ENCODE measurements at places on chromosomes 13 and 19. TPM values are rescaled to one million over a fixed set of nuclear protein-coding genes. Genes with fewer than 3 reads are reported as not detected.
A peak's percentile ranks its signal among the peaks of the same experiment; 100 is the strongest.

DNA sequence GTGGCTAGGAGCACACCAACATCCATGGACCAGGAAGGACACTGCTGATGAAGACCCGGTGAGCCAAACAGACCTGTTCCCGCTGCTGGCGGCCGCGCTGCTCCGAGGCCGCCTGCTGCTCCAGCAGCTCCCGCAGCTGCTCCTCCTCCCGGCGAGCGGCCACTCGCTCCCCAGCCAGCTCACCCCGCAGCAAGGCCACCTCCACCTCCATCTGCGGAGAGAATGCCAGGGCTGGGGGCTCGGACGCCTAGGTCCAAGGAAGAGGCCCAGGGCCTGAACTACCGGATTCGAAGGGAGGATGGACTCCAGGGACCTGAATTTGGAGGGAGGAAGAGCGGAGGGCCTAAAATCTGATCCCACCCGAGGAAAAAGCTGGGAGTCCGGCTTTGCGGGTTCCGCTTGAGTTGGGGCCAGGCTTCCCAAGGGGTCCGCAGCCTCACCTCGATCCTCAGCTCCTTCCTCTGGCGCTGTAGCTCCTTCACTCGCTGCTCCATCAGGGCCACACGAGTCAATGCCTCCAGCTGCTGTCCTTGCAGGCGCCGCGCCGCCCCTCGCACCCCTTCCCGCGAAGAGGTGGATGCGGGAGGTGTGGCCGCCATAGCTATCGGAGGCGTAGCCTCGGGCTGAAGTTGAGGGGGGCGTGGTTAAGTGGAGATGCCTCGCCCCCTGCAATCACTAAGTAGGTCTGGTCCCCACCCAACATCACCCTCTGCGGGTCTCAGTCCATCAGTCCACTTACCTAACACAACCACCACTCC, 2.7 kb downstream of the PHLDB3 start:
- H3K4me3 ChIP-seq, result no peak overlapping the region
- H3K36me3 ChIP-seq, result peaks cover 15% of the 10 kb centered on the region
- H3K27ac ChIP-seq, result no peak overlapping the region
- DNase-seq, result no peak
- peaks cover 38% of the 10 kb centered on the region for H3K4me1 ChIP-seq
- peaks cover 13% of the 10 kb centered on the region for H3K27me3 ChIP-seq

DNA sequence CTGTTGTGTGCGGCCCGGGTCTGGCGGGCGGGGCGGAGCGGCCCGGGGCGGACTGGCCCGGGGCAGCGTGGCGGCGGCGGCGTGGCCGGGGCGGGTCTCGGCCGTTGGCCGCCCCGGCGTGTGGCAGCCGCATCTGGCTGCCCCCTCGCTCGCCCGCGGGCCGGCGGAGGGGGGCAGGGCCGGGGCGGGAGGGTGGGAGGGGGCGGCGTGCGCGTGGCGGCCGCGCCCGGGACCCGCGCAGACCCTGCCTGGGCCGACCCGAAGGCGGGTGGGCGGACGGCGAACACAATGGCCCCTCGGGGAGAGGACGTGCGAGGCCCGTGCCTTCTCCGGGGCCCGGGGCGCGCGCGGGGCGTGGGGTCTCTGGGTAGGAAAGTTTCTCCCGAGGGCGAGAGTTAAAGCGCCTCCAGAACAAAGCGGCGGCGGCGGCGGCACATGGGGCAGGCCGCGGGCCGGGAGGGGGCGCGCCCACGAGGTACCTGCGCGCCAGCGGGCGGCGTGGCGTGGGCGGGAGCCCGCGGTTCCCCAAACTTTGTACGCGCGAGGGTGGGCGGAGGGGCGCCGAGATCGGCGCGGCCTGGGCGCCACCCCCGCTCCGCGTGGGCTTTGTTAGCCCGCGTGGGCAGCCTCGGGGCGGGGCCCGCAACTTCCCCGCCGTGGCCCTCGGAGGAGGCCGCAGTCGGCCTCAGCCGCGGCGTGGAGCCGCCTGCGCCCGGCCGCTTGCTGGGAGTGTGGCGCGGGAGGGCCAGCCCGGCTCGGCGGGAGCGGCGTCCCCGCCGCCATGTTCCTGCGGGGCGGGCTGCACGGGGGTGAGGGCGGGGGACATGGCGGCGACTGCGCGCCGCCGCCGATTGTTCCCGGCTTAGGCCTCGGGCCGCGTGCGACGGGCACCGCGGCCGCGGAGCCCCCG, 764 bp downstream of the MIR17HG start:
- DNase-seq, result peak; percentile 61
- H3K27me3 ChIP-seq, result peaks cover 5% of the 10 kb centered on the region

DNA sequence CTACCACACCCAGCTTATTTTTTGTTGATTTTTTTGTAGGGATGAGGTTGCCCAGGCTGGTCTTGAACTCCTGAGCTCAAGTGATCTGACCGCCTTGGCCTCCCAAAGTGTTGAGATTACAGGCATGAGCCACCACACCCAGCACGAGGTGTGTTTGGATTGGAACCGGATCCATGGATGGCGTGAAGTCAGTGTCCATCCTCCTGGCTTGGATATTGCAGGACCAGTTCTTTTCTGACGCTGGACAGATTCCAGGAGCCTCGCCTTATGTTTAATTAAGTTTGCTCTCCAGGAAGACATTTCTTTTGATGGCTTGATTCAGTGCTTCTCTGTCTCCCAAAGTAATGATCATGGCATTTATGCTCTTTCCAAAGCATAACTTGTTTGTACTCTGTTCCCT, 14.4 kb upstream of the RFXAP start:
- H3K27ac ChIP-seq, result no peak overlapping the region
- H3K36me3 ChIP-seq, result no peaks in the 10 kb centered on the region
- DNase-seq, result no peak
- no peaks in the 10 kb centered on the region for H3K27me3 ChIP-seq
- no peak overlapping the region for H3K4me3 ChIP-seq
- H3K4me1 ChIP-seq, result no peaks in the 10 kb centered on the region

DNA sequence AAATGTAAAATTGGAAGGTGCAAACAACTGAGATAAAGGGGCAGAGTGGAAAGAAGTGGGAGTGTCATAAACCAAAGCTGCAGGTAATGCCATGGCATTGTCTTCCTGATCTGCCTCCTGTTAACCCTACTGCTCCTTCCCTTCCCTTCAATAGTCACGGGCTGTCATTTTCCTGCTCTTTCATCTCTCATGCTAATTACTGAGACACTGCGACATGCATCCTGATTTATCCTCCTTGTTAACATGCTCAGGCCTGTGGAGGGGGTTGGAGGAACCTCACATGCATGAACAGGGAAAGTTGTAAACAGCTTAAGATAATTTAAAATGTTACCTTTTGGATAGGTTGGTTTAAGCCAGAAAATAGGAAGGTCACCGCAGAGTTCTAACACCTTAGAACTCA, 27.2 kb downstream of the CNMD start:
- no peak for DNase-seq
- no peaks in the 10 kb centered on the region for H3K27me3 ChIP-seq
- H3K27ac ChIP-seq, result no peak overlapping the region
- H3K4me3 ChIP-seq, result no peak overlapping the region

- no peak for DNase-seq
- no peaks in the 10 kb centered on the region for H3K36me3 ChIP-seq
- H3K4me1 ChIP-seq, result no peaks in the 10 kb centered on the region
- H3K27ac ChIP-seq, result no peak overlapping the region
- no peaks in the 10 kb centered on the region for H3K27me3 ChIP-seq
- no peak overlapping the region for H3K4me3 ChIP-seq
Observed at GRCh38 chr13:51342706-51343105, 3.2 kb downstream of the SERPINE3 start.

- H3K36me3 ChIP-seq, result no peaks in the 10 kb centered on the region
- H3K4me1 ChIP-seq, result peaks cover 4% of the 10 kb centered on the region
- no peaks in the 10 kb centered on the region for H3K27me3 ChIP-seq
- H3K4me3 ChIP-seq, result no peak overlapping the region
- DNase-seq, result no peak
Observed at GRCh38 chr19:30324982-30325381, 47.2 kb upstream of the ZNF536 start.

DNA sequence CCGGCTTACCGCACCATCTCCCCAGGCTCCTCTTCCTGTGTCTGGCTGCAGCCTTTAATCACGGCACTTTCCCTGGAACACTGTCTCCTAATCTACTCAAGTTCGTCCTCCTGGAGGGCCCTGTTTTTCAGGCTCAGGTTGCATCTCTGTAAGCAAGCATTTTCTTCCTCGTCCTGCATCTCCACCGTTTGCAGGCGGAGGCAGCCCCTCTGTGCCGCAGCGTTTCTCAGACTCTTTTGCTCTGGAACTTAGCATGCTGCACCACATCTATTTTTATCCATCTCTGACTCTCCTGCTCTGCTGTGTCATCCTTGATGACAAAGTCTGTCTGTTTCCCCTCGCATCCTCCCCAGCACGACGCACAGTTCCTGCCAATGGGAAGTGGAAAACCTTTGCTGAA, 117.5 kb downstream of the ATP8A2 start:
- H3K27me3 ChIP-seq, result peaks cover 7% of the 10 kb centered on the region
- DNase-seq, result no peak
- no peak overlapping the region for H3K4me3 ChIP-seq
- no peaks in the 10 kb centered on the region for H3K36me3 ChIP-seq
- no peak overlapping the region for H3K27ac ChIP-seq

GRCh38 chr19:21617740-21618339, 112.4 kb downstream of the ZNF429 start:
- no peak overlapping the region for H3K4me3 ChIP-seq
- H3K27ac ChIP-seq, result no peak overlapping the region
- DNase-seq, result no peak
- H3K27me3 ChIP-seq, result no peaks in the 10 kb centered on the region
- no peaks in the 10 kb centered on the region for H3K36me3 ChIP-seq

DNA sequence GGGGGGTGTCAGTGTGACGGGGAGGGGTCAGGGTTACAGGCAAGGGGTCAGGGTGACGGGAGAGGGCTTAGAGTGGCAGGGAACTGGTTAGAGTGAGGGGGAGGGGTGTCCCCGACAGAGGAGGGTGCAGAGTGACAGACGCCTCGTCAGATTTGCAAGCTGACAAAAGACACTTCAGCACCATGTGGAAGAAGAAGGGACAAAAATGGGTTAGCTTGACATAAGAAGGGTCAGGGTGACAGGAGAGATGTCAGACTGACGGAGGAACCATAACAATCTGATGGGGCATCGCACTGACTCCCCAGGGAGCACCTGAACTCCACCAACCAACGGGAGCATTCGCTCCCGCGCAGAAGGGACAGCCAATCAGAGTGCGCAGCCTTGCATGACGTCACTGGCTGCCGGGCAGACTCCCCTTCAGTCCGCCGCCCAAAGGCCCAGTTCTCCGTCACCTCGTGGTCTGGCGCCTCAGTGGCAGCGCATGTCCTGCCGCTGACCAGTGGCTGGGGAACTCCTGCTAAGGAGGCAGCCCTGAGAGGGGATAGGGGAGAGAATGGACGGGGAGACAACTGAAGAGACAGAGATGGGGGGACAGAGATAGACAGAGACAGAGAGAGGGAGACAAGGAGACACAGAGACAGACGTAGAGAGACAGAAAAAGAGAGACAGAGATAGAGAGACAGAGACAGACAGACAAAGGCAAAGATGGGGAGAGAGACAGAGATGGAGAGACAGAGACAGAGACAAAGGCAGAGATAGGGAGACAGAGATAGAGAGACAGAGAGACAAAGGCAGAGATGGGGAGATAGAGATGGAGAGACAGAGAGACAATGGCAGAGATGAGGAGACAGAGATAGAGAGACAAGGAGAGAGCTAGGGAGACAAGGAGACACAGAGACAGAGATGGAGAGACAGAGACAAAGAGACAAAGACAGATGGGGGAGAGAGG, 30.2 kb downstream of the C19orf81 start:
- H3K36me3 ChIP-seq, result no peaks in the 10 kb centered on the region
- no peak overlapping the region for H3K27ac ChIP-seq
- H3K27me3 ChIP-seq, result peaks cover 7% of the 10 kb centered on the region
- no peak overlapping the region for H3K4me3 ChIP-seq
- DNase-seq, result peak; percentile 76
- H3K4me1 ChIP-seq, result no peaks in the 10 kb centered on the region

GRCh38 chr19:8242211-8242821, 33.1 kb downstream of the CERS4 start:
- no peak overlapping the region for H3K4me3 ChIP-seq
- H3K36me3 ChIP-seq, result peaks cover 10% of the 10 kb centered on the region
- H3K27ac ChIP-seq, result no peak overlapping the region
- H3K4me1 ChIP-seq, result peaks cover 26% of the 10 kb centered on the region
- DNase-seq, result no peak

DNA sequence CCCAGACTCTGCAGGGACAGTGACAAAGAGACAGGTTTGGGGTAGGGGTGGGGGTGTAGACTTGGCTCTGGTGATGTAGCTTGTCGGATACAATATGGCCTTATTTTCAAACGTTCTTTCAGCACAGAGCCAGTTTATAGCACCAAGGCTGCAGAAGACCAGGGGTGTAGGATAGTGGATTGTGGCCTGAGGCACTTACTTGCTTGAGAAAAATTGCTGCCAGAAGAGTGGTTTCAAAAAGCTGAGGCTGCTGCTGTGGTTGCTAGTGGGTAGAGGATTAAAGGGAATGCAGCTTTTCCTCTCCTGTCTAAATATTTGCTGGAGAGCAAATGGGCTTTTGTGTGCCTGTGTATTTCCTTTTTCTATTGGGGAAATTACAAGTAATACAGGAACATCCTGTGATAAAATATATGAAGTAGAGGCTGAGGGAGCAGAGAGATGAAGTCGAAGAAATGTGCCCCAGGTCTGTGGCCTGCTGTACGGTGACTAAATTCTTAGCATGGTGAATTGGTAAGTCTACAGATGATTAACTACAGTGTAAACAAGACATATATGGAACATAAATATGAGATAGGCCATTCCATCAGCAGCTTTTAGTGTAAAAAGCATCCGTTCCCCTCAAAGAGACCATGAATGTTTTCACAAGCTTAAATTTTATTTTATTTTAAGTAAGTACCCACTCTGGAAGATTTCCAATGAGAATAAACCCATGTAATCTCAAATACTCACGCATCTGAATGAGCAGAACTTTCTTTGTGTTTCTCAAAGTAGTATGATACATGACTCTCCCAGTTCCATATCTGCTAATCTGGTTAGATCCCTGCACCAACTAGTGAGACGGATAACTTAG, 112.9 kb downstream of the LRCH1 start:
- DNase-seq, result no peak
- H3K36me3 ChIP-seq, result peaks cover 9% of the 10 kb centered on the region
- peak overlapping the region; percentile 62 for H3K27ac ChIP-seq
- no peaks in the 10 kb centered on the region for H3K27me3 ChIP-seq

DNA sequence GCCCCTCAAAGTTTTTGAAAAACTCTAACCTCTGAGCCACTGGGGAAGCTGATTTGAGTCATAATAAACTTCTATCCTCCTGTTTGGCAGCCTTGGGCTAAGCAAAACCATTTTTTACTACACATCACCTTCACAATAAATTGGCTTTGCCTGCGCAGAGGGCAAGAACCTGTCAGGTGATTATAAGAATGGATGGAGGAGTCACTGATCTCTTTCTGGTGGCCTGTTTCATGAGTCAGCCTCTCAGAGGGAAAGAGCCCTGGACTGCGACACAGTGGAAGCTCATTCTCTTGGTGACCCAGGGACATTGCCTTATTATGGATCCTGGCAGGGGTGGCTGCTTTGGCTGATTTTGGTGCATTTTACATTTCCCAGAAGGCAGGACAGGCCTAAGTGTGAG, 17.5 kb upstream of the PSG9 start:
- no peak overlapping the region for H3K27ac ChIP-seq
- H3K4me1 ChIP-seq, result no peaks in the 10 kb centered on the region
- H3K27me3 ChIP-seq, result no peaks in the 10 kb centered on the region
- H3K36me3 ChIP-seq, result no peaks in the 10 kb centered on the region
- DNase-seq, result no peak
- no peak overlapping the region for H3K4me3 ChIP-seq

- peaks cover 12% of the 10 kb centered on the region for H3K36me3 ChIP-seq
- H3K4me3 ChIP-seq, result no peak overlapping the region
- no peaks in the 10 kb centered on the region for H3K27me3 ChIP-seq
- DNase-seq, result no peak
Observed at GRCh38 chr13:45040173-45040572, 50.8 kb downstream of the GPALPP1 start.

TMEM255B gene
- total RNA-seq, result 1.9 TPM

FGF9 gene
- total RNA-seq, result 6.2 TPM

HIPK4 gene
- 0.13 TPM for total RNA-seq

INSL3 gene
- not detected for total RNA-seq

Measured in muscle of leg (tissue), 16 donors.